NCI-H2029 treated with DMSO at 0.1 percent for 48 hours (cell line): ENCODE measurements at places on chromosomes 6 and 20.
A peak's percentile ranks its signal among the peaks of the same experiment; 100 is the strongest.

DNA sequence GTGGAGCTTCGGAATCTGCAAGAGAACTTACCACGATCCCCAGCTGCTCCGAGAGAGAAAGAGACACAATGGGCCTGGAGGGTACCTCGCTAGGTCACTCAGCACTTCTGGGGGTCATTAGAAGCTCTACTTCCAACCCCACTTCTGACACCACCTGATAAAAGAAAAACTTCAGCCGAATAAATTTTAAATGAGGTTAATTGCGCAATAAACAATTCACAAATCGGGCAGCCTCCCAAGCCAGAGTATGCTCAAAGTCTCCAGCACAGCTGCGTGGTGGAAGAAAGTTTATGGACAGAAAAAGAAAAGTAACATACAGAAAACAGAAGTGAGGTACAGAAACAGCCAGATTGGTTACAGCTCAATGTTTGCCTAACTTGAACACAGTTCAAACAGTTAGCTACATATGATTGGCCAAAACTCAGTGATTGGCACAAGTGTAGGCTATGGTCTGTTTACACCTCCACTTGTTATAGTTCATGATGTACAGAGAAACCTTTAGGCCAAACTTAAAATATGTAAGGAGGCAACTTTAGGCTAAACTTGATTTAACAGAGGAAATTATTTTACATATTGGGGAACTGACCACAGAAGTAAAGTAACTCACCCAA lies 52.6 kb downstream of the COL11A2 start:
- DNase-seq = no peak

- no peak for DNase-seq
These were observed 112.0 kb upstream of the NFATC2 start for GRCh38 chr20:51654495-51654894.

DNA sequence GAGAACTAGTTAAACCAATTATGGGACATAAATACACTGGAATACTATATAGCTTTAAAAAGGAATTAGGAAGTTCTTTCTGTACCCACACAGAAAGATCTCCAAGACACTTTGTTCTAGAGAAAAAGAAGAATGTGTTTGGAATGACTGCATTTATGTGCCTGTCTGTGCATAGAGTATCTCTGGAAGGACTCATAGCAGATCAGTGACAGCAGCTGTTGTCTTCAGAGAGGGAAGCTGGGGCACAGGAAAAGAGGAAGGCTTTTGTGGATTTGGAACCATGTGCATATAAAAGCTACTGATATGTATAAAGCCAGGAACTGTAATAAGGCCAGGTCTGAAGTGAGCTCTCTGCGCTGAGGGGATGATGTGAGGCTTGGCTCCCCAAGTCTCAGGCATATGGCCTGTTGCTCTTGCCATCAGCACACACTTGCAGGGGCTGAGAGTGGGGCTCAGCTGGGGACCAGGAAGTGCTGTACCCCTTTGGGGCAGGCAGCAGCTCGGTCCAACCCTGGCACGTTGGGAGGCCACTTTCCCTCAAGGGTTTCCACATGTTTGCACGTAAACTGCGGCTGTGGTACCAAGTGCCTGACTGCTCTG lies 31.8 kb upstream of the CCDC167 start:
- no peak for DNase-seq

- no peak for DNase-seq
These were observed 56.7 kb downstream of the FAM120B start for GRCh38 chr6:170363255-170363654.

- no peak for DNase-seq
These were observed 465 bp upstream of the KCNS1 start for GRCh38 chr20:45101333-45101850.

GRCh38 chr20:35856866-35857265 lies 85.1 kb downstream of the PHF20 start:
- DNase-seq = no peak

DNA sequence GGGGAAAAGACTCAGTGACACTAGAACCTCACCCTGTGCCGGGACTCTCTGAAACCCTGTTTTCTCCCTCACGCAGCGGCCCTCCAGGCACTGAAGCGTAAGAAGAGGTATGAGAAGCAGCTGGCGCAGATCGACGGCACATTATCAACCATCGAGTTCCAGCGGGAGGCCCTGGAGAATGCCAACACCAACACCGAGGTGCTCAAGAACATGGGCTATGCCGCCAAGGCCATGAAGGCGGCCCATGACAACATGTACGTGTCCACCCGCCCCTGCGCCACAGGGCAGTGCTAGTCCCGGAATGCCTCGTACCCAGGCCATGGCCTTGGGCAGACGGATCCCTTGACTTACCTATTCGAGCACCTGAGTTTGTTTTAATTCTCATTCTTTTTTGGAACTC lies 37.2 kb downstream of the CHMP4B start:
- DNase-seq = no peak

DNA sequence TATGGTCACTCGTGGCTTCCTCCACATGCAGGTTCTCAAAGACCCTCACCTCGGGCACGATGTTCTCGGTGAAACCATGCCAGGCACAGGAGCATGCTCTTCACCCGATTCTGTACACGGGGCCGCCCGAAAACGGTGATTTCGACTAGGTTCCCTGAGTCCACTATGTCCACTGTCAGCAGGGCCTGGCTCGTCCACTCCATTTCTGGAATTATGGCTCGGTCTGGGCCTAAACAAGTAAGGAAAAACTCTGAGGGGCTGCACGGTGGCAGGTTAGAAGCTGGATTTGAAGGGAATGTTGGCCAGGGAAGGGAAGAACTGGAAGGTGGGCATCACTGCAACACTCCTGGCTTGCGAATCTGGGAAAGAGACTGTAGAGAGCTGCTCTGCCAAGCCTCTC lies 540 bp downstream of the OOEP start:
- DNase-seq = no peak

- DNase-seq = no peak
These were observed 166.5 kb upstream of the ECI2 start for GRCh38 chr6:4301871-4302270.

- peak; percentile 13 for DNase-seq
These were observed 63.5 kb downstream of the HMGN3 start for GRCh38 chr6:79170959-79171358.
